ENCODE measurements at places on chromosomes 3 and 15. TPM values are rescaled to one million over a fixed set of nuclear protein-coding genes. Genes with fewer than 3 reads are reported as not detected.

GOLGA8R gene
- total RNA-seq = 1.6 TPM

GOLGA6B gene
- total RNA-seq = 0.13 TPM

PLCB2 gene
- 111 TPM for total RNA-seq

RHOV gene
- total RNA-seq = 0.45 TPM

TTLL13 gene
- not detected for total RNA-seq

RASGRP1 gene
- 164 TPM for total RNA-seq

ABI3BP gene
- total RNA-seq = 0.32 TPM

GXYLT2 gene
- total RNA-seq = not detected

RFTN1 gene
- total RNA-seq = 112 TPM

COLQ gene
- total RNA-seq = 2.7 TPM

DUOX2 gene
- 0.21 TPM for total RNA-seq

GOLGA8G gene
- total RNA-seq = not detected

WDR72 gene
- total RNA-seq = 0.15 TPM

HES1 gene
- 0.58 TPM for total RNA-seq

ADAMTS7 gene
- total RNA-seq = 1.2 TPM

CCR2 gene
- total RNA-seq = 17.5 TPM

COL8A1 gene
- not detected for total RNA-seq

TLR9 gene
- 0.93 TPM for total RNA-seq

DNAH1 gene
- 26.5 TPM for total RNA-seq

GP5 gene
- 1.4 TPM for total RNA-seq

HRG gene
- not detected for total RNA-seq

PGBD4 gene
- 2.9 TPM for total RNA-seq

RASL12 gene
- not detected for total RNA-seq

CCR8 gene
- total RNA-seq = 0.87 TPM

SERPINI2 gene
- not detected for total RNA-seq

THPO gene
- not detected for total RNA-seq

RBP2 gene
- not detected for total RNA-seq

CCR3 gene
- not detected for total RNA-seq

NFKBIZ gene
- 123 TPM for total RNA-seq

NEO1 gene
- total RNA-seq = 8.9 TPM

PTPRG gene
- total RNA-seq = not detected

CLDN18 gene
- total RNA-seq = not detected

LMLN gene
- 4.6 TPM for total RNA-seq

C15orf62 gene
- 2.7 TPM for total RNA-seq

SYNM gene
- total RNA-seq = 0.58 TPM

MYZAP gene
- not detected for total RNA-seq

KNG1 gene
- not detected for total RNA-seq

SLITRK3 gene
- total RNA-seq = not detected

FES gene
- total RNA-seq = 98.5 TPM

SEMA3G gene
- total RNA-seq = 0.08 TPM

KLHL40 gene
- not detected for total RNA-seq

FNDC3B gene
- 17.6 TPM for total RNA-seq

KIF7 gene
- total RNA-seq = 0.11 TPM

SLC9A9 gene
- 15.2 TPM for total RNA-seq

FLNB gene
- total RNA-seq = 23.6 TPM

TRH gene
- total RNA-seq = not detected

HYPK gene
- total RNA-seq = 17.5 TPM

GHSR gene
- not detected for total RNA-seq

BNC1 gene
- total RNA-seq = not detected

A4GNT gene
- total RNA-seq = not detected

ALS2CL gene
- total RNA-seq = 0.69 TPM

HRH1 gene
- total RNA-seq = 1.1 TPM

CIDEC gene
- 0.42 TPM for total RNA-seq

TMCO5A gene
- not detected for total RNA-seq

SCN11A gene
- 0.21 TPM for total RNA-seq

GOLGA6L7 gene
- not detected for total RNA-seq

All from activated T-helper 17 cell treated with anti-CD3 and anti-CD28 coated beads, Interleukin-2, amount 50 U/mL, for 72 hours (primary cell).